Stimulated activated CD8-positive, alpha-beta memory T cell treated with anti-CD3 and anti-CD28 coated beads, Interleukin-4, amount 100 ng/mL, for 4 hours (primary cell): ENCODE measurements at places on chromosomes 1 and 21.
A peak's percentile ranks its signal among the peaks of the same experiment; 100 is the strongest.

DNA sequence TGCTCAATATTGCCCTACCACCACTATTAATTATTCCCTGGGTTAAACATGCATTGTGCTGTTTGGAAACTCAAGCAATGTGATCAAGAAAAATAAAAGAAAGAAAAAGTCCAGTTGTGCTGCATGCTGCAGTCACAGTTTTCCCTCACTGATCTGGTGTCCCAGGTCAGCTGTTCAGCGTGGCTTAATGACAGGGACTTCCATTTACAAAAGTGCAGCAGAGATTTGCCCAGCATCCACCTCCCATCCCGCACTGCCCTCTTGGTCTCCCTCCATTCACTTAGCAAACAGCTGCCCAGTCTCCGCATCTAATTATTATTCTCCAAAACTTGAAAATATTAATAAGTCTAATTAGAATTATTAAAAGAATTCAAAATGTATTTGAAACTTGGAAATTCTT is 2.0 kb upstream of the OR2T4 start:
- no peak for DNase-seq

GRCh38 chr1:183470147-183470960 is 1.9 kb upstream of the SMG7 start:
- DNase-seq, result peak; percentile 83

DNA sequence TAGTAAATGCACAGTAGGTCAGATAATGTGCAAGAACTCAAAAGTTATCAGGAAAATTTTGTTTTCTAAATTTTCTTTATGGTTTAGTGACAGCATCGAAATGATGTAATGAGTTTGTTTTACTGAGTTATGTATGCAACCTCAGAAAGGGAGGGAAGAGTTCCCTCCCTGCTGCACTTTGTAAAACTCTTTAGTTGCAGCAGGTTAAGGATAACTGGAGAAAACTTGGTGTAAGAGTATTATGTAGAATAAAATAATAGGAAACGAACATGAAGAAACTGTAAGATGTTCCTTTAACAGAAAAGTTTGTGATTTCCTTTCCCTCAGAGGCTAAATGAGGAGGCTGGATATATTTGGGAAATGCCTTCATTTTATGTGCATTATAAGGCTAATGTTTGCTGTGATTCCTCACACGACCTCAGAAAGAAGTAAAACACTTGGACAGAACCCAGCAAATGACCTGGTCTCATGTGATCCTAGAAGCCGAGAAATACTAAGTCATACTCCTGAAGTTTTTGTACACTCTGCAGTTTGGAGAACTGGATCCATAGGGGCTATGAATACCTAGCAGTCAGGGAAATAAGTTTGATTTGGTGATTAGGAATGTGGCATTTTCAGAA is 35.4 kb downstream of the ADGRL2 start:
- DNase-seq, result no peak

- DNase-seq, result no peak
These were observed 339.3 kb upstream of the ADAMTS5 start for GRCh38 chr21:27306206-27306605.

GRCh38 chr1:70324683-70325082 is 29.8 kb downstream of the ANKRD13C start:
- DNase-seq, result no peak

GRCh38 chr21:21688889-21689288 is 690.7 kb downstream of the NCAM2 start:
- DNase-seq, result no peak

- no peak for DNase-seq
These were observed 36.1 kb downstream of the BEND5 start for GRCh38 chr1:48740621-48741020.

- DNase-seq, result no peak
These were observed 4.7 kb upstream of the PFKL start for GRCh38 chr21:44295163-44295573.

GRCh38 chr1:64941461-64942117 is 24.8 kb downstream of the JAK1 start:
- DNase-seq, result no peak

DNA sequence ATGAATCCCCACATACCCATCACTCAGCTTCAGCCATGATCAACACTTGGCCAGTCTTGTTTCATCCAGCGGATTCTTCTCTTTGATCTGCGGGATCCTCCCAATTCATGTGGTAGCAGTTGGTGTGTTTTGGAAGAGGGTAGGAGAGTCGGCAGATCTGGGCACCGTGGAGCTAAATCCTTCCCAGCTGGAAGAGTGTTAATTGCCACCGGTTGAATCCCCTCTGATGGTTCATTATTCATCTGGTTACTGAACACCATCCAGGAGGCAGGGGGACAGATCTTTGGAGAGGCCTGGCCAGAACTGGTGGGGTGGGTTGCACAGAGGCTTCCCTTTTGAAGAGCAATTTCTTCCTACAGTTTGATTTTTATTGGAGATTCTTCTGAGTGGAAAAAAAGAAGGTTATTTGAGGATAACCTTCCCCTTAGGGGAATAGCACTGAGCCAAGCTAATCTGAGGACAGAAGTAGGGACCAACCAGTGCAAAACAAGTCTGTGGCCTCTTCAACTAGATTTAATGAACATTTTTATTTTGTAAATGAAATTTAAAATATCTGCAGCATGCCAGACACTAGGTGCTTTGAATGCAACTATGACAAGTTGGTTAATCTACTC is 8.1 kb downstream of the NFASC start:
- DNase-seq, result no peak

DNA sequence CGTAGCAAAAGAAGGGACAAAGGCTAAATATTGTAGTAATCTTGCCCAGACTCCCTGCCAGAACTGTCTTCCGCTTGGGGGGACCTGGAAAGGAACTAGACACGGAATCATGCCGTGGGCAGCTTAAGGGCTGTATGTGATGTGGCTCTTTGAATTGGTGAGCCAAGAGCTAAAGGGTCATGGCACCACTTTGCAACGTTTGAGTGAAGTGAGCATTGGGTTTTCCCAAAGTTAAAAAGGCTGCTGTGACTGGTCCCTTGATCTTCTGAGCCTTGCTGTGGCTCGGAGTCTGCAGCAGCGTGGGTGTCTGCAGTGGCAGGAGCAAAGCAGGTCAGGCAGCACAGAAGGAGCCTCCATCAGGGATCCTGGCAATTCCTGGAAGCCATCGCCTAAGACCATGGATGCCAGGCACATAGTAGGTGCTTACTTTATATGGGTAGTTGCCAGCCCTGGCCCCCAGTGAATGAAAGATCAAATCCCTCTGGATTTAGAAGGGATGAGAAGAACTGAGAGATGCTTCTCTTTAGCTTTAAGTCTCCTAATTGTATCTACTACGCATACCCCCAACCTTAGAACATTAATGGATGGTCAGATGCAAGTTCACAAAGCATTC is 1.8 kb downstream of the SMYD2 start:
- no peak for DNase-seq

DNA sequence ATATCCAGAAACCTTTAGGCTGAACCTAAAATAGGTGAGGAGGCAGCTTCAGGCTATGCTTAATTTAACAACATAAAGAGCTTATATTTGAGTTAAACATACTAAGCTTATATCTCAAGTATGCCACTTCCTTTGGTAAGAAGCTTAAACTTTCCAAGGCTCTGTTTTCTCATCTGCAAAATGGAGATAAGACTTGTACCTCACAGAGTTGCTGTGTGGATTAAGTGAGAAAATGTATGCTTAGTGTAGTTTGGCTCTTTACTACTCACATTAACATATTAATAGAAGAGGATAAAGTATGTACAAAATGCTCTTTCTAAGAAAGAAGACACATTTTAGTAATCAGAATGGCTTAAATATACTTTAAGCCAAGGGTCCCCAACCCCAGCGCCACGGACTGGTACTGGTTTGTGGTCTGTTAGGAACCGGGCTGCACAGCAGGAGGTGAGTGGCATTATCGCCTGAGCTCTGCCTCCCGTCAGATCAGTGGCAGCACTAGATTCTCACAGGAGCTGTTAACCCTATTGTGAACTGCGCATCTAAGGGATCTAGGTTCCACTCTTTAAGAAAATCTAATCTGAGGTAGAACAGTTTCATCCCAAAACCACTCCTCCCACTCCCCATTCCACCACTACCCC is 77.2 kb downstream of the HS2ST1 start:
- DNase-seq, result no peak

DNA sequence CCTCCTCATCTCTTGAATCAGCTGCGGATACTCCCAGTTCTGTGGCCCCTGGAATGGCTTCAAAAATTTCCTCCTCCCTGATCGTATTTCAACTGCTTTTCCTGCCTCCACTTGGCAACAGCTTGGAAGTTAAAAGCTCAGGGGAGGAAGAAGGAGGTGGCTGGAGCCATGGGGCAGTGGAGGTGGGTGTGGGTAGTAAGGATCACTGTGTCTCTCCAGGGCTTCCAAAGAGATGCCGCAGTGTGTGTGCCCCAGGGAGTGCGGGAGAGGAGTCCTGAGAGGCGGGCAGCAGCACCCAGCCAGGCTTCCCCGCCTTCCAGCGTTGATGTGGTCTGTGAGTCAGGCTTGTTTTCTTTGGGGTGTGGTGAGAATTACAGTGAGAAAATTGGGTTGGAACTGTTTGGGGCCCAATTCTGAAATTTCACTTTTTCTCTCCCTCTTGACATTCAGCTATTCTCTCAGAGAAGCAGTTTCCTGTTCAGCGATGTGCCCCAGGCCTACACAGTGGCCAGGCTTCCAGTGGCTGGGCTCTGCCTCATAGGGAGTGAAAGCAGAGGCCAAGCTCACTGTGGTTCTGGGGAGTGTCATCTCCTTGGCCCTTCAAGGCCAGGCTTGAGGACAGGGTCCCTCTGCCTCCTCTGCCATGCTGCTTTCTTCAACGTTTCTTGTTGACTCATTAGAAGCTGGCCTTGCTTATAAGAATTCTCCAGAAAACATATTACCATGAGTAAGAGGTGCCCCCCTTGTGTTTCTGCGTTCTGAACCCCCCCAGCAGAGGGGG is 69.0 kb downstream of the PGM1 start:
- no peak for DNase-seq

- no peak for DNase-seq
These were observed 2.2 kb downstream of the SIM2 start for GRCh38 chr21:36700971-36701755.

GRCh38 chr21:25573409-25574206 is 33.7 kb downstream of the MRPL39 start:
- no peak for DNase-seq

- DNase-seq, result no peak
These were observed 710 bp upstream of the HYI start for GRCh38 chr1:43454270-43455011.

GRCh38 chr1:110872366-110872744 is 593 bp upstream of the CD53 start:
- DNase-seq, result no peak
